ENCODE measurements at places on chromosomes 5 and 9.

GRCh38 chr9:109812818-109813281, 32.9 kb downstream of the PALM2AKAP2 start:
- no peak for DNase-seq

DNA sequence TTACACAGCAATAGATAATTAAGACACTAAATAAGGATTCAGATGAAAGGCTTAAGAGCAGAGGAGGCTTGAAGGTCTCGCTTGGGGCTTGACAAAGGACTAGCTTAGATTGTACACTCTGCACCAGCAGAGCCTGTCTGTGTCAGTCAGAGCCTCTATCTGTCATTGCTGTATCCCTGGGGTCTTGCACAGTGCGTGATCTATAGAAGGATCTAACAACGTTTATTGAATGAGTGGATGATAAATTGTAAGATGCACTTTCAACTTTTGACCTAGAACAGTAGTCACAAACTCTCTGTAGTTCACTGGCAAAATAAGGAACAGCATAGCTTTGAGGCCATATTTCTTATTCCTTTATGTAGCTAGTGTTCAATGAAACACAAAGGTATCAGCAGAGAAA, 173.5 kb downstream of the ENTREP1 start:
- no peak for DNase-seq

- DNase-seq, result no peak
These were observed 1281.2 kb upstream of the NUDT12 start for GRCh38 chr5:104843822-104844221.

- no peak for DNase-seq
These were observed at the start of gene OLFML2A for GRCh38 chr9:124776954-124777648. Gene OLFML2A (plus strand): TSS chr9:124777133. CDS start chr9:124777271, 138 bp downstream.

- no peak for DNase-seq
These were observed 101.1 kb upstream of the ZNF366 start for GRCh38 chr5:72608297-72608696.

GRCh38 chr5:9558319-9558965, 12.6 kb upstream of the SEMA5A start:
- DNase-seq, result no peak

DNA sequence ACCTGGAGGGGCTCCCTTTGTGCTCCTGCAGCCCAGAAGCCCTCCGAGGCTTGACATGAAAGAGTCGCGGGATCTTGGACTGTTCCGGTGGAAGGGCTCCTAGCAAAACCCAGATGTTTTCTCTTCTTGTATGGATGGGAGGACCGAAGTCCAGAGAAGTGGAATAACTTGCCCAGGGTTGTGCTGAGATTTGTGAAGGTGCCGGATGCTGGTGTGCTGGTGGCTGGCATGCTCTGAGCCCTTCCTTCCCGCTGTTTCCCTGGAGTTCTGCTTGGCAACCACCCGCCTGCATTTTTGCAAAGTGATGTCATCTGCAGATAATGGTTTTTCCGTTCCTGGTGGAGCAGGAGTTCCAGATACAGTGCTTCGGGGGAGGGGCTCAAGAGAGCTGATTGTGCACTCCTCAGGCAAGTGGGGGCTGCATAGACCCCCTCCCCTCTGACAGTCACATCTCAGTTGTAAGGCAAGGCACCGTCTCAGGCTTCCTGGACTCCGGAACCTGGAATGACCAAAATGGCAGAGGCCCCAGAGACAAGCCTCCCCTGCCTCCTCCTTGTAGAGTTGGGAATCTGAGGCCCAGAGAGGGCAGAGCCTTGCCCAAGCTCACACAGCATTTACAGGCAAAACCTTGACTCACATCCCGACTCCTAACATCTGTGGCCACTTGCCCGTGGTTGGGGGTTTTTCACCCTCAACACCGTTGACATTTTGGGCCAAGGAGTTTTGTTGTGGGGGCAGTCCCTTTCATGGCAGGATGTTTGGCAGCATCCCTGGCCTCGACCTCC, 157.0 kb downstream of the RGS3 start:
- no peak for DNase-seq

DNA sequence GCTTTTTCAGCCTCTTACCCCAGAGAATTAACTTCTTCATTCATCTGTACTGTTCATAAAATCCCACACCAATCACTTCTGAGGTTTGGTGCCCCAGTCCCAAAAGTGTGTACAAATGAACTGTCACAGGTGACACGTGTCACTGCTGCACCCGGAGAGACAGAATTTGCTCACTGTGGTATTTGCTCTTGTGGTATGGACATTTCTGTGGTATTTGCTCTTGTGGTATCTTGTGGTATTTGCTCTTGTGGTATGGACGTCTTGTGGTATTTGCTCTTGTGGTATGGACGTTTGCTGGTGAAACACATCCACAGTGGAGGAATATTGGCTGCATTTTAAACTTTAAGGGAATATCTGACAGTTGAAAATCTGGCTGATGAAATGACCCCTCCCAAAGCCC, 214.9 kb upstream of the DAP start:
- no peak for DNase-seq

- DNase-seq, result no peak
These were observed 617.2 kb downstream of the CDH18 start for GRCh38 chr5:19370655-19371386.

GRCh38 chr5:159878988-159879471, 37.3 kb upstream of the ADRA1B start:
- no peak for DNase-seq
